Right renal pelvis (tissue), 4 donors: ENCODE measurements at places on chromosomes 16 and 17.

DNA sequence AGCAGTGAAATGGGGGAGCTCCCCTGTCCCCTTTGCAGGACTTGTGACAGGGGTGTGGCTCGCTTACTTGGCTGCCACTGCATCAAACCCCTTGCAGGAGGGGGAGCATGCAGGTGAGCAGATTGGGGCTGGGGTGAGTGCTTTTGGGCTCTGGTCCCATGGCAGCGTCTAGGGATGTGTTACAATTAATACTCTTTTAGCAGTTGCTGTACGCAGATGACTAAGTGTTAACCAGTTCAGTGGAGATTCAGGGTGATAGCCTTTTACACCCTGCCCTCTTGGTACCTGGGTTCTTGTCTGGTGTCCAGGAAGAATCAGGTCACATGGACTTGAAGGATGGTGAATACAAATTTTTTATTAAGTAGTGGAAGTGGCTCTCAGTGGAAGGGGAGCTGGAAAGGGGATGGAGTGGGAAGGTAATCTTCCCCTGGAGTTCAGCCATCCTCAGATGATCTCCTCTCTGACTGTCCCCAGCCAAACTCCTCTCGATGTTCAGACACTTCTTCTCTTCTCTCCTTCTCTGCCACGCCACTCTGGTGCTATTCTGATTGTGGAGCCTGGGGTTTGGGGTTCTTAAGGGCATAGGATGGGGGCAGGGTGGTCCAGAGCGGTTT lies 100.1 kb downstream of the MARF1 start:
- DNase-seq = no peak

DNA sequence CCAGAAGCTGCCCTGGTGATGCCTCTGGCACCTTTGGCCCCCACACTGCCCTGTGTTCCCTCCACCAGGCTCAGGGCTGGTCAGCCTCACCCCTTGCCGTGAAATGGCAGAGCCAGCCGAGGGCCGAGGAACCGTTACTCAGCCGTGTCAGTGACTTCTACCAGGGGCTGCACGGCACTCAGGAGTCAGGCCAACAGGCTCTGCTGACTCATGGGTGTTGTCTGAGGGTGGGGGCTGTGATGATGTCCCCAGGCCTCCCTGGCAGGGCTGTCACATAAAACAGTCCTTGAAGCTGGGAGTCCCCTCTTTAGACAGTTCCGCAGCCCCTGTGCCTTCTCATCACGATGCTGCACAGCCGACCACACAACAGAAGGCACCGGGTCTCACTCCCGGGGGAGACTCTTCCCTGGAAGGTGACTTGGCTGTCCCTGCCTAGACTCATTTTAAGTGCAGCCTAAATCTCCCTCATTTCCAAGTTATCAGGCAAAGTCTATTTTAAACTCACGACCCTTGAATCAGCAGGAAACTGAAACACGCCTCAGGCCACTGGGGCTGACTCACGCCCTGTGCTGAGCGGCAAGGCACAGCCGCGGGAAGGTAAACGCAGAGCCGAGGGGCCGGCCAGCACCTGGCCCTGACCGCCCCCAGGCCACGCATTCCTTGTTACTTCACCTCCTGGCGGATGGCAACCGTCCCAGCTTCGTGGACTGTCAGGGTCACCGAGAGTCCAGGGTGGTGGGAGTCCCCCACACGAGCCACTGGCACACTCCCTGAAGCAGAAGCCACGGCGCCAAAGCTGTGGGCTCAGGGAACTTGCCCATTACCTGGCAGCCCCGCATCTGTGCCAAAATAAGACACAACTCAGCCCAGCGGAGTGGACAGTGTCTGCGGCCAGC lies 102.6 kb downstream of the ZNF778 start:
- DNase-seq = no peak

- DNase-seq = no peak
Measured at GRCh38 chr17:65183736-65184135, 46.6 kb downstream of the RGS9 start.

GRCh38 chr17:35748341-35748841 lies 4.6 kb downstream of the GAS2L2 start:
- no peak for DNase-seq

- DNase-seq = no peak
Measured at GRCh38 chr17:31309556-31309955, 4.3 kb downstream of the EVI2B start.

DNA sequence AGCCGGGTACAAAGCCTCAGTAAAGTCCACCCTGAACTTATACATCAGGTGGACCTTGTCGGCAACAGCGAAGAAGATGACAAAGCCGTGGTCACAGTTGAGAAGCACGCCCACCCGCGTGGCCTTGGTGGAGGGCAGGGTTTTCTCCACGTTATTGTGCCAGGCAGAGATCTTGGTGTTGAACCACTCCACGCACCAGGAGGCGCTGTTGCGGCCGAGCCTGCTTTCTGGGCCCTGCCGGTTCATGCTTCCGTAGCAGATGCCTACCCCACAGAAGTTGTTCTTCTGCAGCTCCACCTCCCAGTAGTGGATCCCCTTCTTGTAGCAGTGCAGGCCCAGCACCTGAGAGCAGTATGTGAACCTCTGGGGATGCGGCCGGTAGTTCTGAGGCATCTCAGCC lies 22.1 kb downstream of the TRIM25 start:
- DNase-seq = no peak

- no peak for DNase-seq
Measured at GRCh38 chr17:83199500-83200201, 120.2 kb downstream of the METRNL start.

DNA sequence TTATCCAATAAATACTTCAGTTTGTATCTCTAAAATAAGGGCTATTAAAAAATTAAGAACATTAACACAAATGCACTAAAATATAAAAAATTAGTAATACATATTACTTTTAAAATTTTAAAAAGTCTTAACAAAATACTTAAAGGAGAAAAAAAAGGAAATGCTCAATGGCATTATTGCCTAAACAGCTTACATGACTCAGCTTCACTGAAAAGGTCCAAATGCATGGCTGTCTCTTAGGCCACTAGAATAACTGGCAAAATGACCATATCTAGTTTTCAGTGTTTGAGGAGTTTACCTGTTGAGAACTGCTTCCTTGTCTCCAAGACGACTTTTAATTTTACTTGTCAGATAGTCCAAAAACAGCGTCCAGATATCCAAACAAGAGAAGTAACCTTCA lies 66.0 kb downstream of the XPO6 start:
- DNase-seq = no peak

- no peak for DNase-seq
Measured at GRCh38 chr16:23284584-23284983, 17.5 kb upstream of the SCNN1B start.

DNA sequence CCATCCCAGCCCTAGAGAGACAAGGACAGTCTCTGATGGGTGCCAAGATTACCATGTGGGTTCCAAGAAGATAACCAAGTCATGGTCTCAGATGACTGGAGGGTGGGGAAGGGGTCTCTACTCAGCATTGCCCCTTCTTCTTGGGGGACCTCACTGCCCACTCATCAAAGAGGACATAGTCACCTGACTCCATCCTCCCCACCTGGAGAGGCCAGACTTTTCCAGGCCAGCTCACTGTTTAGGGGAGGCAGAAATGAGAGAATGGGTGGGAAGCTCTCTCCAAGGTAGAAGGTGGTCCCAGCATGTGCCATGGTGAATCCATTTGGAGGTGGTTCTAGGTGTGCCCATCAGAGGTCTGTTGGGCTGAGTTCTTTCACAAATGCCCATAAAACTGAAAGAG lies 20.7 kb upstream of the IL21R start:
- no peak for DNase-seq

- no peak for DNase-seq
Measured at GRCh38 chr17:4073983-4074830, 68.6 kb downstream of the ZZEF1 start.

- DNase-seq = no peak
Measured at GRCh38 chr17:72124438-72124775, 3.6 kb downstream of the SOX9 start.

- DNase-seq = no peak
Measured at GRCh38 chr16:6374821-6375220, 957.8 kb upstream of the RBFOX1 start.

GRCh38 chr17:3447625-3448024 lies 14.0 kb upstream of the OR1E2 start:
- DNase-seq = no peak

DNA sequence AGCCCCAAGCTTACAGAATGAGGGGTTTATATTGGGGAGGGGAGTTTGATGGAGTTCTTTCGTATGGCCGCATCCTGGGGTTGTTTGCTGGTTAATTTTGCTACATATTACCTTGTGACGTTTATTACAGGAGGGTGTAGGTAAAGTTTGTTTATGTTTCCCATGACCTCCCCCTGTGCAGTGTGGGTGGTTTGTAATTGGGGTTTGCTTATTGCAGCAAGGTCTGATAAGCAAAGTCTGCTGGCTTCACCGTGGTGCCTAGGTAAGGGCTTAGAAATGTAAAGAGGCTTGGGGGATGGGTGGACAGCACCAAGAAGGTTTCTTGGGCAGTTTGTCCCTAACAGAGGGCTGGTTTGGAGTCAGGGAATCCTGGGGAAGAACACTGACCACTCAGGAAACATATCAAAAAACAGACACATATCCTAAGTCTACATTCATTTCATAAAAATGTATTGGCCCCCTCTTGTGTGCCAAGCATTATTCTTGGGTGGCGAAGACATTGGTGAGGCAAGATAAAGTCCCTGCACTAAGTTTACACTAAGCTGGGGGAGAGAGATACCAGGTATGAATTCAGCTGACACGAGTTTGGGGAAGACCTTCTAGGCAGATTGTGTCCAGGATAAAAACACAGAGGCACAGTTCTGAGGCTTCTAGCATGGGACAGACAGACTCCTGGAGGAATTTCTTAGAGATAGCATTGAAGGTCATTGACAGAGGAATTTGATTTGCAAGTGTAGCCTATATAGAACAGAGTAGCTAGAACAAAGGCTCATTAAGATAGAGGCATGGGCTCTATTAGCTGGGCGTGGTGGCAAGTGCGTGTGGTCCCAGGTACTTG lies 9.5 kb downstream of the ZNF764 start:
- no peak for DNase-seq

DNA sequence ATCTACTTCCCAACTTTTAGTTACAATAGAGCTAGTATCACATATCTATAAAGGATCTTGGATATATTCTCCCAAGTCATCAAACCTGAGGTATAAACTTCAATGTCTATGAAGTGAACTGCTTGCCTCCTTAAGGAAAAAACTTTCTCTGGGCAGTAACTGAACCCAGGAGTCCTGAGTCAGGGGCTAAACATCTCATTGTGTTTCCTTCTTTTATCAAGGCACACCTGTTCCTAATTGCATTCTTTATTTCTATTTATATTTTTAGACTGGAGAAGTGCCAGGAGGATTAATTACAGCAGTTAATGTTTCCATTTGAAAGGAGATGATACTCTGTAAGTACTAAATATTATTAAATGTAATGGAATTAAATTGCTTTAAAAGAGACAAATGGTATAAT lies 98.6 kb downstream of the CDH8 start:
- DNase-seq = no peak

DNA sequence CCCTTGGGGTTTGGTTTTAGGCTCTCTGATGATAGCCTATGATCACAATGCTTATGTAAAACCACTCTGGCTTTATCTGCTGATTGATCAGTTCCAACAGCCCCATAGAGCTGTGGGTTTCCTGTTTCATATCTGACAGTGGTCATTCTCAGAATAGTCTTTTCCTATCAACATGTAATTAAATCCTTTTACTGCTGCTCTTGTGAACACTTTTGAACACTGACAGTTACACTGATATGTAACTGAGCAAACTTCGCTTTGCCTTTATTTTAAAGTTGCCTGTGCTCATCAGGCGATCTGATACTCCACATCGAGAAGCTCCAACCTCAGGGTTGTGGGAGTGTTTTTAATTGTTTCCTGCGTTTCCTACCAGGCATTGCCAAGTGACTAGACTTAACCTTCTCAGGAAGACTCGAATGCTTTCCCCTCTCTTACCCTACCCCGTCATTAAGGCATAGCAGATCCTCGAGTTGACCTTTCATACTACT lies 17.3 kb upstream of the CLEC18B start:
- no peak for DNase-seq

- no peak for DNase-seq
Measured at GRCh38 chr17:44543905-44544523, 13.3 kb upstream of the FZD2 start.

DNA sequence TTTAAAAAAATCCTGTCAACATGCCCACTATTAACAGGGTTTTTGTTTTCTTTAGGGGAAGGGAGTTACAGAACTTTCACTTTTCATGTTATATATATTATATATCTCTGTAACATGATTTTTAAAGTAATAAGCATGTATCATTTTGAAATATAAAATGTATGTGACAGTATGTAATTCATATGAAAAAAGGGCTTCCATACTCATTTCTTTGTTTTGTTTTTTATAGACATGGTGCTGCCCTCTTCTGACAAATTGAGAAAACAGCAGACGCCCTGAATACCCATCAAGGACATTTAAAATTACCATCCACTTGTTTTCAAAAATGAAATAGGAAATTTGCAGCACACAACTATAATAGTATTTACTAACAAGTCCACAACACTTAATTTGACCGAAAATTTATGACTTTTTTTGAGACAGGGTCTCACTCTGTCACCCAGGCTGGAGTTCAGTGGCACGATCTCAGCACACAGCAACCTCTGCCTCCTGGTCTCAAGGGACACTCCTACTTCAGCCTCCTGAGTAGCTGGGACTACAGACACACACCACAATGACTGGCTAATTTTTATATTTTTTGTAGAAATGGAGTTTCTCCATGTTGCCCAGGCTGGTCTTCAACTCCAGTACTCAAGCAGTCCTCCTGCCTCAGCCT lies 30.4 kb downstream of the CFDP1 start:
- no peak for DNase-seq

GRCh38 chr17:32593003-32593402 lies 106.2 kb downstream of the CDK5R1 start:
- DNase-seq = no peak

GRCh38 chr16:89720813-89721545 lies at the start of the genes VPS9D1 and ZNF276:
TSS of gene VPS9D1 (minus strand) at chr16:89720898. CDS start at chr16:89720861, 37 bp downstream.
TSS of gene ZNF276 (plus strand) at chr16:89721537. CDS start at chr16:89721641, 104 bp downstream.
- DNase-seq = no peak

GRCh38 chr17:2084036-2084765 lies 29.3 kb downstream of the HIC1 start:
- DNase-seq = no peak

DNA sequence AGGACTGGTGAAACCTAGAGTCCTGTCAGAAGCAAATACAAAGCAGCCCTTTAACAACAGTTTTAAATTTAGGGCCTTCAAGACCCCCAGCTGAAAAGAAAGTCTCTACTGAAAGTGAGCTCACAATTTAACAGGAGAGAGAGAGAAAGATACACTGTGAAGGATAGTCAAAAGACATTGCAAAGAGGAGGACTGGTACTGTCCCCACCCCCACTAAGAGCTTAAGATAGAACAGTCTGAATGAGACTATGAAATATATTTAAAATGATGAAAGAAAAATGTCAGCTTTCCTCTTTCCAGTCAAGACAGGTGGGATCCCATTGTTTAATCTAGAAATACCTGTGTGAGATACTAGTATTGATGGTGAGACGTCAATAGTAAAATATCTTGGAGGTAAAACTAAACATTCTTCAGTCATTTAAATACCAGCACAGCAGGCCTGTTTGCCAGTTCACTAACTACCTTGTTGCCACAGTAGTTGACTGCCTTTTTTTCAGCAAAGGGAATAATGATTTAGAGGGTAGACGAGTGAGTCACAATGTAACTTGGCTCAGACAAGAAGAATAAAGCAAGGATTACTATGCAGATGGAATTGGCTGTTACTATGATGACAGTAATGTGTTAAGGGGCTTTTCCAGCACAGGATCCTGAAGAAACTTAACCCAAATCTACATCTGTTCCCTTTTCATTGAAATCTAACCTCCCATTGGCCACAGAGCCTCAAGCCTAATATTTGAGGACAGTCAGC lies 47.2 kb upstream of the RASL10B start:
- DNase-seq = no peak
